ENCODE measurements at places on chromosomes 2 and 18.

GRCh38 chr2:105179469-105180372 lies 61.8 kb upstream of the GPR45 start:
- DNase-seq, result no peak

- no peak for DNase-seq
Measured at GRCh38 chr2:134714228-134714627, 4.6 kb downstream of the TMEM163 start.

DNA sequence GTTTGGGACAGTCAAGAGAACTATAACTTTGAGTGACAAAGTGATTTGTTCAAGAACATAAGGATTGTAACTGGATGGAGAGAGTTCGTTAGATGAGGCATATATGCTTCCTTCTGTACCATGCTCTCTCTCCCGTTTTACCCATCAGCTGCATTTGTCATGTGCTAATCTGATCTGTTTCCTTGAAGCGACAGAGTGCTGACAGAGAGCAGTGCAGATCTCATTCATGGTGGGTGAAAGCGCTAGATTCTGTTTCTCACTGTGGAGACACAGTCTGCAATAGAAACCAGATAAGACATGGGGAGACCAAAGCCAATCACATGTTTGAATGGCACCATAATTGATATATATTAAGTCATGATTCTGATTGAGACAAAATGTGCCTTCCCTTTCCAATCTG lies 456.6 kb upstream of the CELF4 start:
- DNase-seq, result no peak

DNA sequence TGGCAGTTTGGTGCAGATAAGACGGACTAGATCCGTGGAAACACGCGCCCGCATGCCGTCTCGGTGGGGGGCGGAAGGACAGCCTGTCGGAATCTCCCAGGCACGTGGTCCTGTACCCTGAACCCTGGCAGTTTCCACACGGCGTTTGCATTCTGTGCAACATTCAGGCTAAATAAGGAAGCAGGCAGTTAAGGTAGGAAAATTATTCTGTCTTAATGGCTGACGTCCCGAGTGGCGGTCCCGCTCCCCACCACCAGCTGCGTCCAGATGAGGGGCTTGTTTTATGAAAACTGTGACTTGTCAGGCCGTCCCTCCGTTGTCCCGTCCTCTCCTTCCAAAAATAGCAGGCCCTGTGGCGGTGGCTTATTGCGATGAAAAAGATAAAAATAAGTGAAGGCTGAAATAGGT lies 120.2 kb downstream of the NFATC1 start:
- peak; percentile 1 for DNase-seq

GRCh38 chr2:214533541-214533940 lies 122.7 kb downstream of the VWC2L start:
- DNase-seq, result no peak

GRCh38 chr2:188527581-188527993 lies 235.9 kb downstream of the GULP1 start:
- DNase-seq, result no peak

- DNase-seq, result no peak
Measured at GRCh38 chr2:189411860-189412259, 29.4 kb upstream of the WDR75 start.

- peak; percentile 16 for DNase-seq
Measured at GRCh38 chr2:218727502-218728165, 17.0 kb downstream of the TTLL4 start.

GRCh38 chr2:54289917-54290316 lies 33.9 kb upstream of the TSPYL6 start:
- DNase-seq, result no peak

GRCh38 chr2:6072768-6073167 lies 380.6 kb downstream of the SOX11 start:
- DNase-seq, result no peak

- DNase-seq, result no peak
Measured at GRCh38 chr2:135055182-135055786, 3.2 kb downstream of the RAB3GAP1 start.

DNA sequence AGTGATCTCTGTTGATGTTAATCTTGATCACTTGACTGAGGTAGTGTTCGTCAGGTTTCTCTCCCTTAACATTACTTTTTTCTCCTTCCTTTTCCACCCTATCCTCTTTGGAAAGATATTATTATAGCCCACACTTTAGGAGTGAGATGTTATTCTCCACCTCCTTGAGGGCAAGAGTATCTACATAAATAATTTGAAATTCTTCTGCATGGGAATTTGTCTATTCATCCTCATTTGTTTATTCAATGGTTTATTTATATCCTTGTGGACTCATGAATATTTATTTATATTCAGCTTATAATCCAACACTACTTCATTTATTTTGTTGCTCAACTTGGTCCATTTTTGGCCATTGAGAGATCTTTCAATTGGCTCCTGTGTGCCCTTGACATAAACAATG lies 750.4 kb downstream of the EPHA4 start:
- no peak for DNase-seq

GRCh38 chr2:186325827-186326535 lies 160.1 kb upstream of the ZC3H15 start:
- DNase-seq, result no peak

DNA sequence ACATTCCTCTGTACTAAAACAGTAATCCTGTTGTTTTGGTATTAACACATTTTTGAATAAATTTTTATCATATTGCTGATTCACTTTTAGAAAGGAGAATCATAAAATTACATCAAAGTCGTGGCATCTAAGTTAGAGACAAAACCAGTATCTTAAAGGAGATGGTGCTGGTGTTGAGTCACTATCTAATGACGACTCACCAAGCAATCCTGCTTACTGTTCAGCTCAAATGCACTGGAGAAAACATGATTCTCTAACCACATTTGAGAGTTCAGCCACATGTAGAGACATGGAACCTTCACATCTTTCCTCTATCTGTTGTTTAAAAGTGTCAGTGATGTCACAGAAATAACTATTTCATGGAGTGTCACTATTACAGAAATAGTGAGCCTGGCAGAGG lies 473.8 kb downstream of the TGIF1 start:
- DNase-seq, result no peak

GRCh38 chr18:33578518-33579348 lies 714 bp downstream of the ASXL3 start:
- no peak for DNase-seq

DNA sequence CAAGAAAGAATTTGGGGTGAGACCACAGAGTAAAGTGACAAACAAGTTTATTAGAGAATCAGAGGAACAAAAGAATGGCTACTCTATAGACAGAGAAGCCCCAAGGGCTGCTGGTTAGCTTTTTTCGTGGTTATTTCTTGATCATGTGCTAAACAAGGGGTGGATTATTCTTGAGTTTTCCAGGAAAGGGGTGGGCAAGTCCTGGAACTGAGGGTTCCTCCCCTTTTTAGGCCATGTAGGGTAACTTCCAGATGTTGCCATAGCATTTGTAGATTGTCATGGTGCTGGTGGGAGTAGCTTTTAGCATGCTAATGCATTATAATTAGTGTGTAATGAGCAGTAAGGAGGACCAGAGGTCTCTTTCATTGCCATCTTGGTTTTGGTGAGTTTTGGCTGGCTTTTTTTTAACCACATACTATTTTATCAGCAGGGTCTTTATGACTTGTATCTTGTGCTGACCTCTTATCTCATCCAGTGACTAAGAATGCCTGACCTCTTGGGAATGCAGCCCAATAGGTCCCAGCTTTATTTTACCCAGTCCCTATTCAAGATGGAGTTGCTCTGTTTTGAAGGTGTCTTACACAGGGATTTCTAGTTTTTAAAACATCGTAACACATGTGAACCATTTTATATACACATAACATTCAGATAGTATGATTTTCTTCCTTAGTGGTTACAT lies 77.8 kb downstream of the MYO1B start:
- no peak for DNase-seq
